Activated naive CD8-positive, alpha-beta T cell treated with anti-CD3 and anti-CD28 coated beads, Interleukin-2, amount 10 ng/mL, durations not matched to agents 7 days and 5 days (primary cell): ENCODE measurements at places on chromosomes 11 and 22. TPM values are rescaled to one million over a fixed set of nuclear protein-coding genes. Genes with fewer than 3 reads are reported as not detected.

Gene BTG4
- not detected for total RNA-seq

Gene LRRC32
- 0.34 TPM for total RNA-seq

Gene GAS2
- 1.9 TPM for total RNA-seq

Gene PRSS23
- 0.28 TPM for total RNA-seq

Gene B4GALNT4
- total RNA-seq: 1.1 TPM

DNA sequence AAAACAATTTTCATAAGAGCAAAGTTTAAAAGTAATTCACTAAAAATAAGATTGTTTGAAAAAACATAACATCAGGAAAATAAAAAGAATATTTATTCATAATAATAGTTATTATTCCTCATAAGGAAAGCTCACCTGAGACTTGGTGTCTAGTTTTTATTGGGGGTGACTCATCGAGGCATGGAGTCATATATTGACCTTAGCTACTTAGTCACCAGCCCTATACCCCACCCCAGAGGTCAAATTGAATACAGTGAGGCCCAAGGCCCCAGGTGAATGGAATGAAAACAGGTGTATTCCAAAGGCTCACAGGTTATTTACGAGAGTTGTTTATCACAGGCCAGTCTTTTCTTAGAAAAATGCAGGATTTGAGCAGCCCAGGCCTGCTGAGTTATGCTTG is 36.9 kb downstream of the CNTF start:
- DNase-seq: no peak

DNA sequence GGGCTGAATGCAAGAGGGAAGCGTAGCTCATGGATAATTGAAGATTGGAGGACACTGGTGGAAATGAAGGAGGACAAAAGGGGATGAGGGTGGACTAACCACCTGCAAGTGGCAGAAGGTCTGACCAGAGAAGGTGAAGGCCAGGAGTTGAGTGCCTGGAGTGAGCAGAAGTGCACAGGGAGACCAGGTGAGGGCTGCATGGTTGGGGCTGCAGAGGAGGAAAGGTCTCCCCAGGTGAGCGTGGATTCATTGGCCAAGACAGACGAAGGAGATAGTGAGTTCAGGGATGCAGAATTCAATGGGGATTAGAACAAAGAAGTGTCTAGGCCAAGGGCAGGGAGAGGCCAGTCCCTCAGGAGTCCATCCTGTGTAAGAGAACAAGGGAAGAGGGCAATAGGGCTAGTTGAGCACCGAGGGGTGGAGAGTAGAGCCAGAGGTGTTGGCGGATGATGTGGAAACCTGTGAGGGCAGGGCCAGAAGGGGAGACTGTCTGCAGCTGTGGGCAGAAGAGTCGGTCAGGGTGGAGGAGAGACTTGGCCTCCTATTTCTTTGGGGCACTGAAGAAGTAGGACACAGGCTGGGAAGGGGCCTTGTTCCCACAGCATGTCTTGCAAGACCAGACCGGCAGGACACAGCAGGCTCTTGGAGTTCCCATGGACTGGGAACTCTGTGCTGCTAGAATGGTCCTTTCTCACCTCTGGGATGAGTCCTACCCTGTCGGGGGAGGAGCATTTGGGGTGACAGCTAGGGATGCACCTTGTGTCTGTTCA is 6.7 kb downstream of the TRIM29 start:
- DNase-seq: no peak

DNA sequence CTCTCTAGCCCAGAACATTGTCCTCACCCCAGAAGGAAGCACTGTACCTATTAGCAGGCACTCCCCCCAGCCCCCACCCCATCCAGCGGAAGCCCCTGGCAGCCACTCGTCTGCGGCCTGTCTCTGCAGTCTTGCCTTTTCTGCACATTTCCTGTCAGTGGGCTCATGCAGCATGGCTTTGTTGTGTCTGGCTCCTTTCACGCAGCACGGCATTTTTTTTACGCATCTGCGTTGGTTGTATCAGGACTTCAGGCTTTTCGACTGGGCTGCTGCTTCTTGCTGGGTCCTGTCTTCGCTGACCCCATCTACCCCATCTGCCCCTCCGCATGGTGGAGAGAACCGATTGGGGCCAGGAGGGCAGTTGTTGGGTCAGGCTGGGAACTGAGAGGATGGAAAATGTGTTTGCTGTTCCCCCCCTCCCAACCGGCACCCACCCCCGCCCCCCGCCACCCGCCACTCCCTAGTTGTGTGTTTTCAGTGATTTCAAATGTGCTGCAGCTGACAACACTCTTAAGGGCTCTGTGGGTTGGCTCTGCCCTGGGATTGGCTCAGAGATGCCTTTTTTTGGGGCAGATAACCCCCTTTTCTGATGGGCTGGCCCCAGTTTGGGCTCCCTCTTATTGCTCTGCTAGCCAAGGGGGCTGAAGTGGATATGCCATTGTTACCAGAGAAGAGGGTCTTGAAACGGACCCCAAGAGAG is 110.0 kb downstream of the KIAA1671 start:
- DNase-seq: peak; percentile 66

- no peak for DNase-seq
Observed at GRCh38 chr11:119316729-119317591, at the start of gene MCAM. MCAM (minus strand) TSS chr11:119317130; CDS start chr11:119317101, 29 bp downstream.

DNA sequence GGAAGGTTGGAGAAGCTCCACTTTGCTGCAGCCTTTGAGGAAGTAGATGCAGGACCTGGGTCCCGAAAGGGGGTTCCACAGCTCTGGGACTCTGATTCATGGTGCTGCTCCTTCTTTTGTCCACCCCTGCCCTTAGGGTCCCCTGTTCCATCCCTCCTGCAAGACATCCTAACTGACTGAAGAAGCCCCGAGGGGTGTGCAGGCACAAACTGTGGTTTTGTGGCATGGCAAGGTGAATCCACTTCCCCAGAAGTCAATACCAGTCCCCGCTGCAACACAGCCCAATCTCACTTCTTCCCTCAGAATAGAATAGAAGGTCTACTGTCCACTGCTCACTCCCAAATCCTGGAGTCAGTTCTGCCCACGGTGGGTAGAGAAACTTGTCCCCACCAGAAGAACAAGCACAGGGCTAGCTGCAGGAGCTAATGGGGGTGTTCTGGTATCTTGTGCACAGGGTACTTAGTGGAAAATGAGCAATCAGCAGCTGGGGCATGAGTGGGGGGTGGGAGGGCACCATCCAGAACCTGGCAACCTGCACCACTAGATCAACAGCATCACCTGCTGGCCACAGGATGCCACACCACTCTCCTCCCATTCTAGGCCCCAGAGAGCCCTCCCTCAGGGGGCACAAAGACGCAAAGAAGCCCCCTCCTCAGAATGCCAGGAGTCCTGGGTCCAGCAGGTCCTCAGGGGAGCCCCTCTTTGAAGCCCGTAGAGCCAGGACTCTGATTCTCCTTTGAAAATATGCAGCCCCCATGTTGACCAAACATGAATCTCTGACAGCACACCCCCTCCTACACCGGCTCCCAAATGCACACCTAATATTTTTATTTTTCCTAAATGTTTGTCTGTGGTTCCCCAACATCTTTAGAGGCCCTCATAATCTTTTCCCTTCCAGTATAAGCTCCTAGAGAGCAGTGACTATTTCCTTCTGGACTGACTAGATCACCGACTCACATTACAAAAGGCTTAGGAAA is 14.1 kb downstream of the SPATA19 start:
- DNase-seq: no peak

DNA sequence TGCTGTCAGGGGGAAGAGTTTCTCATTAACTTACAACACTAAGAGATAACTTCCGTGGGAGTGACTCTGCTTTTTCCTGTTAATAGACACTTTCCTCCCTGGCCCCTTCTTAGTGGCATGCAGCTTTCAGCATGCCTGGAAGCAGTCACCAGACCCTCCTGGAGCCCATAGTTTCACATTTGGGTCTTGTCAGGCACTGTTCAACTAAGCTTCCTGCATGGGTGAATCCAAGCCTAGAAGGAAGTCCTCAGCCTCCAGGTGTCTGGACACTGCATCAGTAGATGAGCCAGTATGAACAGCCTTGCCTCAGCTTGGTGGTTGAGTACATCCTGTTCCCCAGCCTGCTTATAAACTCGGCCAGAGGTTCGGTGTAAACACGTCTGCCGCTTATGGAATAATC is 68.1 kb downstream of the PPP6R3 start:
- DNase-seq: no peak

DNA sequence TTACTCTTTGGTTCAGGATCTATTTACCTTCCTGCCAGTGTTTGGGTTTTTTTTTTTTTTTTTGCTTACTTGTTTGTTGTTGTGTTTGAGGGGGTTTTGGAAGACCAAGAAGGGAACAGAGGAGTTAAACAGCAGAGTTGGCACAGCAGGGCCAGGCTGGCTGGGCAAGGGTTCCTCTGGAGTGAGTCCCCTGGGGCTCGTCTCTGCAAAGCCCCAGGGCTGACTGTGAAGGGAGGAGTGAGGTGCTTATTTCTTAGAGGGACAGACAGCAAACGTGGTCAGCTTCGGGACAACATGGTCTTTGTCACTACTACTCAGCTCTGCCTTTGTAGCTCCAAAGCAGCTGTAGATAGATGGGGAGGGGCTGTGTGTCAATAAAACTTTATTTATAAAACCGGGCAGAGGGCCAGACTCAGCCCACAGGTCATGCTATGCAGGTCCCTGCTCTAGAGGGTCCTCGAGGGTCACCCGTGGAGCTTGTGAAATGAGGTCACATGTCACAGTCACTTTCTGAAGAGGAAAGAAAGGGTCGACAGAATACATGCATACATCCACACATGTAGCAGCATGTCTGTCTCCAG is 1404.7 kb downstream of the BRD1 start:
- no peak for DNase-seq

- no peak for DNase-seq
Observed at GRCh38 chr22:46393873-46394272, 58.4 kb downstream of the TRMU start.

GRCh38 chr22:50274311-50274710 is 4.1 kb upstream of the MAPK11 start:
- DNase-seq: no peak

- DNase-seq: no peak
Observed at GRCh38 chr11:117730208-117730800, 66.7 kb downstream of the DSCAML1 start.

- DNase-seq: no peak
Observed at GRCh38 chr11:44536788-44537516, 28.5 kb upstream of the CD82 start.

DNA sequence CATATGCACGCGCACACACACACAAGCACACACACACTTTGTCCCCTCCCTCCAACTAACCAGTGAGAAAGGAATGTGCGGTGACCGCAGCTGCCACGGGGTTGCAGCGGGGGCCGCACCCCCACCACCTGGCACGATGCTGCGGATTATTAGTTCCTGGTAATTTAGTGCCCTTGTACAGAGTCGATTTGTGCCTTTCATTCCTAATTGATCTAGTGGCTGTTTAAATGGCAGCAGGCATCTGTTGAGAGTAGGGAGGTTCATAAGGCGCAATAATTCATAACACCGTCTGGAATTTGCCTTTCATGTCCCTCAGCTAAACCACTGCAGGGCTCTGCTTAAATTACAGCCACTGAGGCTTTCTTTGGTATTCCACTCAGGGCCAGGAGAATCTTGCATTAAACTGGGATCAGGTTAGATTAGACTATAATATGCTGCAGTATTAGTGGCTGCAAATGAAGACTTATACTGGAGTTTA is 113.7 kb downstream of the FEZ1 start:
- DNase-seq: no peak

DNA sequence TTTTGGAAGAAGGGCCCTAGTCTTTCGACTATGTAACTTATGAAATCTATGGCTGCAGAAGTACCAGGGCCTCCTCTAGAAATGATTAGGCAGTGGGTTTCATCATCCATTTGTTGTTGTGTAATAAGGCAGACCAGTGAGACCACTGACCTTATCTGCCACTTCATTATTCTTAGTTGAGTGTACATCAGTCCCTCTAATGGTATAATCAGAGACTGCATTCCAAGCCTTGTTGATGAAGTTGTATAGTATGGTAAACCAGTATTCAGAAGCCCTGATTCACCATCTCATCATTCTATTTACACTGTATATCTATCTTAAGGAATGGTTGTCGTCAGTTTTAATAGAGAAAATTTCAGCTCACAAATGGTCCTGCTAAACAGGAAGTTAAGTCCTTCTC is 32.2 kb upstream of the GRIA4 start:
- no peak for DNase-seq

- no peak for DNase-seq
Observed at GRCh38 chr22:28207281-28208030, 288.4 kb upstream of the PITPNB start.

DNA sequence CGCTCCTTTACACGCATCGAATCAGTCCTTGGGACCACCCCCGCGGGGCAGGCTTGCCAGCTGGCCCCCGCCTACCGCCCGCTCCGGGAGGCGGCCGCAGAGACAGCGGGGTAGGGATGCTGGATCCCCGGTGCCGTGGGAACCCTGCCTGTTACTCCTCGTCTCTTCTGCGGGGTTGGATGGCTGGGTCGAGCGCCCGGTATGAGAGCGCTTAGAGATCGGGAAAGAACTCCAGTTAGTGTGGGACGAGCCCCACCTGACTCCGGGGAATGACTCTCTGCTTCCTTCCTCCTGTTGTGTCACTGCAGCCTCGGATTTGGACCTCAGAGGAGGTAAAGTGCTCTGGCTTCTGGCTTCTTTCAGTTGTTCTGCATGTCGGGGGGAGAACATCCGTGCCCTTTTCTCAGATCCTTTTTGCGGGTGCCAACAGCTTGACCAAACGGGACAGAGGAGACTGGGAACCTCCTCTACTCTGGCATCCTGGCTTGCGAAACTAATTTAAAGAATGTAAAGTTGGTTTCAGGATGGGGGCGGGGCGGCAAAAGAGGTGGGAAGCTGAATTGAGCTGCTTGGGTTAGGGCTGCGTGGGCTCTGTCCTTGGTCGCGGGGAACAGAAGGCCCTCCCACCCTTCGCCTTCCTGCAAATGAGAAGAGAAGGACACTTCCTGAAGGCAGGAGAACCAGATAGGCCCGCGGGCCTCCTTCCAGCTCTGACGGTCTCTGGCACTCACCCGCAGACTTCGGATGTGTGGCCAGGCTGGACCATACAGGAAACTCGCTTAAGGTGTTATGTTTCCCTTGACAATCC is 938 bp downstream of the LAYN start:
- peak; percentile 55 for DNase-seq

GRCh38 chr11:131866535-131867400 is 496.4 kb downstream of the NTM start:
- DNase-seq: no peak

DNA sequence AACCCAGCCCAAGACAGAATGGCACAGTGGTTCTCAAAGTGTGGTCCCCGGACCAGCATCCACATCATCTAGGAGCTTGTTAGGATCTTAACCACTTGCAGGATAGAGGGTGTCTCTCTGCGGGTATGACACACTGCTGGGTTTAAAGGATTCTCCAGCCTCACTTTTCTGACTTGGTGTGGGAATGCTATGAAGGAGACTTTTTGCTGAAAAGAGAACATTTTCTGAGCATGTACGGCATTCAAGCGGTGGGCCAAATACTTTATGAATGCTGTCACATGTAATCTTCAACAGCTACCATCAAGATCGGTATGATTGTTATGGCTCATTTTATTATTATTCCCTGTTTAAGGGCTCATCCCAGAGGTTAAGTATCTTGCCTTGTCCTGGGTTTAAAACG is 1.8 kb upstream of the CD82 start:
- DNase-seq: no peak
